ENCODE measurements at places on chromosomes 5 and 9.

DNA sequence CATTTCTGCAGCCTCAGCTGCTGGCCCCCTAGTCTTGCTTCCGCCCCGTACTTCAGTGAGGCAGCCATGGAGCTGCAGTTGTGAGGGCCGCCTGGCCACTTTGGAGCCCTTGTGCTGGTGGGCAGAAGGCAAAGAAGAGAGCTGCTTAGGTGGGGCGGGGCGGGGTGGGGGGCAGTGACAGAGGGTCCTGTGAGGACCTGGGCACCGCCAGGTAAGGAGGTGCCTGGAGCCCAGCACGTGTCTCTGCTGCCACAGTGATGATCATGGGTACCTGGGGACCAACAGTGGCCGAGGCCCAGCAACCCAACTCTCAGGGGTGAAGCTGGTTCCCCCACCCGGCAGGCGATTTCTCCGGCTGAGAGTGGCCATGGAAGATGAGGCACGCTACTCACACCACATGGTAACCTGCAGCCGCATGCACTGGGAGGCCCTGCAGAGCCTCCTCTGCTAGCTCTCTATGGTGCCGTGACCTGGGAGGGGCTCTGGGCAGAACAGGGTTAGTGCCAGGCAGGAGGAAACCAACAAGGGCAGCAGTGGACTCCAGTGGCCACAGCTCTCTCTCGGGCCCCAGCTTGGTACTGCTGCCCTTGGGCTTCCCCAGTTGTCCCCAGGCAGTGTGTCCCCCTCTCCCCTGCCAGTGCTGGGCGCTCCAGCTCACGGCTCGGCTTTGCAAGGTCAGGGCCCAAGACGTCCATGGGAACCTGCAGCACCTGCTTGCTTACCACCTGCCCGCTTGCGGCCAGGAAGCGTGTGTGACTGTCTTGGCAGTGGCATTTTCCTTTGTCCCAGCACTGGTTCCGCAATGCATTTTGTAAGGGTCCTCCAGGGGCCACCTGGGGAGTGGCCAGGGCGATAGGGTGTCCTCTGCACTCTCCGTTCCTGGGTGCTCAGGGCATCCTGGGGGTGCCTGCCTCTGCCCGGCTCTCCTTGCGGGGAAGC is 24.0 kb downstream of the NDUFS6 start:
- no peak for DNase-seq

- DNase-seq: no peak
Observed at GRCh38 chr9:133471551-133472276, 7.2 kb downstream of the SLC2A6 start.

DNA sequence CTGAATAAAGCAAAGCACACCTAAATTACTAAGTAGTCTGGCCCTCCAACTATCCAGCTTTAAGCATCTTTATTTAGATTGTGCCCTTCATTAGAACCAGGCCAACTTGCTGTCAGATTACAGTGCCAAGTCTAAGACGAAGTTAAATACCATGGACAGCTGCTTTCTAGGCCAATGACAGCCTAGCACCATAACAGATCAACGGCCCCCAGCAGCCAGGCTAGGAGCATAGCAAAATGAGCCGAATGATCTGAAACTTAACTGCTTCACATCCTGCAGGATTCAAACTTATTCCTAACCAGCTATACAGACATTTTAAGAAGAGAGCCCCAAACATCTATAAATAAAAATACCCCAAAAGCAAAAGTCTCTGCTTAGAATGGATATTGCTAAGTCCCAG is 6.8 kb downstream of the SLC24A2 start:
- DNase-seq: no peak

DNA sequence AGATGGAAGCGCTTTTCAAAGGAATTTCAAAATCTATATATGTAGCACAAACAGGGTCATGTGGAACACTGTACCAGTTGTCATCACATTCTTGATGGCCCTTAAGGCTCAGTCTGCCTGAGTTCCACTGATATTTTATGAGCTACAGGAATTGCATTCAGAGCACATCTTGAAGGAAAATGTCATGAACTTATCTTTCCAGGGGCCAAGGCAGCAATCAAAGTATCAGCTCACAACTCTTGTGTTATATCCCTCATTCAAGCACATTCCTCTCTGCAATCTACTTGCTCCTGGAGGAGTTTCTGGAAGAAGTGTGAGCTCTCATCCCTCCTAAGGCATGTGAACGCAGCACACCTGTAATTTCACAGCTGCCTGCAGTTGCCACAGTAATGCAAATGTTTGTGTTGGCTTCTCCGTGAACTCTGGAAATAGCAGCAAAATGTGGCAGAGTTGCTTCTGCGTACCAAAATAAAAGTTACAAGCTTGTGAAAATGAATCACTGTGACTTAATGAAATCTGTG is 89.7 kb upstream of the EQTN start:
- no peak for DNase-seq

GRCh38 chr5:75335952-75336614 is 937 bp upstream of the HMGCR start:
- no peak for DNase-seq

DNA sequence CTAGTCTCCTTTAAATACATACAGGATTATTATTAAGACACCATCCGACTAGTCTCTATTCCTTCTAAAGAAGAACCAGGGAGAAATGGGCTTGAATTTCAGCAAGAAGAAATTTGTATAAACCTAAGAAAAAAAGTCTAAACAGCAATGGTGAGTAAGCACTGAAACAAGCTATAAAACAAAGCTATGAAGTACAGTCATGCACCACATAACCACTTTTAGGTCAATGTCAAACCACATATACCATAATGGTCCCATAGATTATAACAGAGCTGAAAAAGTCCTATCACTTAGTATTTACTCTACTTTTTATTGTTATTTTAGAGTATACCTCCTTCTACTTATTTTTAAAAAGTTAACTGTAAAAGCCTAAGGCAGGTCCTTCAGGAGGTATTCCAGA is 102.0 kb upstream of the NFIB start:
- no peak for DNase-seq

- DNase-seq: no peak
Observed at GRCh38 chr5:171050916-171051315, 189.1 kb downstream of the RANBP17 start.

GRCh38 chr5:8123559-8123958 is 254.6 kb downstream of the MTRR start:
- no peak for DNase-seq

DNA sequence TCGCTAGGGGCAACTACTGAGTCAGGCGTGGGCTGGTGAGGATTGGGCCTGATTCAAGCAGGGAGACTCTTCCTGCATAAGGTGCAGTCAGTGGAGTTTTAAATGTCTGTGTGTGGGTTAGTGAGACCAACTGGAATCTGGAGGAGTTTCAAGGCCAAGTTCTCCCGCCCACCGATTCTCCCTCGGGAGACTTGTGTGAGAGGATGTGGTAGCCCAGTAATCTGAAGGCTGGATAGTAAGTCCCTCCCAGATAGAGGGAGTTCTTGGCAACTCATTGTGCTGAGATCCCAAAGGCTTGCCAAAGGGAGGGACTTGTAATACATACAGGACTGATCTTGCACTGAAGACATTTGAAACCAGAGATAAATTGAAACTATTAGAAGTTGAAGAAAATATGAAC is 51.8 kb downstream of the WDR36 start:
- no peak for DNase-seq

DNA sequence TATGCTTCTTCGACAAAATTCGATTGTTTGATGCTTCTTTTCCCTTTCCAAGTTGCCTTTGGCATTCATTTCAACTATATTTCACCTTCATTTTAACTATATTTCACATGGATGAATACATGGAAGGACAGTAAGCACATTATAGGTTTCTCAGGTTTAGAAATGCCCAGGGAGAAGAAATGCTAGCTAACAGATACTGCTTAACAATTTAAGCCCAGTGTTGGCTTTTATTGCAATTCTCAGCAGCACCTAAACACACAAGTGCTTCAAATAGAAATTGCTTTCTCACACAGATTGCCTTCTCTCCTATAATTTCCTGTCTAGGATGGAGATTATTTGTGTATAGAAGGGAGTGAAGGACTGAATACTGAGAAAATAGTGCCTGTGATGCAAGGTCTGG is 30.2 kb upstream of the SMC5 start:
- DNase-seq: no peak

DNA sequence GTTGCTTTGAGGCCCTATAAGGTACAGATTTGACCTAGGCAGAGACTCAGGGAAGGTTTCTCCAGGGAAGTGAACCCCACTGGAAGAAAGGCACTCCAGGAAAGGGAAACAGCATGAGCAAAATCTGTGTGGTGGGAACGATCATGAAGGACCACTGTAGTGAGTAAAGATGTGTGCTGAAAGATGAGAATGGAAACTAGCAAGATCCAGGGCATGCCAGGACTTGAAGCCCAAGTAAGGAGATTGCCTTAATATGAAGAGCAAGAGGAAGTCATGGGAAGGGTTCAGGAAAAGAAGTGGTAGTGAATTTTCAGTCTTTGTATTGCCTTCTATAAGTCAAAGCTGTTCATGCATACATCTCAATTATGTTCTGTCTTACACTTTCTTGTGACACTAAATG is 55.2 kb upstream of the SLIT3 start:
- no peak for DNase-seq

DNA sequence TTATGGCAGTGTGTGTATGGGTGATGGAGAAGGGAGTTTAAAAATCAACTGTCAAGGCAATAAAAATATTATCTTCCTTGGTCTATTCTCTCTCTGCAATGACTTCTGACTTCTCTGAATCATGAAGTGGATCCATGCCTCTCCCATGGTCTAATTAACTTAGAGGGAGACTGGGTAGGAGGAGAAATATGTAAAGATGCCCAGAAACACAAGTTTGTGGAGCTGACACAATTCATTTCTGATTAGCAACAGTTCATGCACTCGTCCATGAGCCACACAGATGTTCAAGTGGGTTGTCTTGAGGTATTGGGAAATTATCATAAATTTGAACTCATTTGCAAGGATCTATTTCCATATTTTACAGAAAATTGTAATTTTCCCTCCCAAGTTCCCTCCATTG is 38.1 kb downstream of the INSYN2B start:
- DNase-seq: no peak

- DNase-seq: no peak
Observed at GRCh38 chr5:124546643-124547042, 199.8 kb downstream of the ZNF608 start.

DNA sequence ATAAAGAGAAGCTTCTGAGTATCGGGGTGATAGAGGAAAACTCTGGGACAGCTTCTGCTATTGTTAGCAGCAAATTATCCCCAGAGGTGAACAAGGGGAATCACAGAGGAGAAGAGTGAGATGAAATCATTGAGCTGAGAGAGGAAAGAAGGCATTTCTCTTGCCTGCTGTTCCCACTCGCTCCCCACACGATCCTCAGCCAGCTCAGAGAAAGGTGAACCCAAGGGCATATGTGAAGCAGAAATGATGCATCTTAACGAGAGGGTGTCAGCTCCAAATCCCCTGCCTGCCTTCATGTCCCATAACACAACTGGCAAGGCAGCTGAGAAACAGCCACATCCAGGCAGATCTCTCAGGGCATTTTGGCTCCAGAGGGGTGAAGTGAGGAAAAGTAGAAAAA is 111.6 kb downstream of the BRINP1 start:
- DNase-seq: no peak

DNA sequence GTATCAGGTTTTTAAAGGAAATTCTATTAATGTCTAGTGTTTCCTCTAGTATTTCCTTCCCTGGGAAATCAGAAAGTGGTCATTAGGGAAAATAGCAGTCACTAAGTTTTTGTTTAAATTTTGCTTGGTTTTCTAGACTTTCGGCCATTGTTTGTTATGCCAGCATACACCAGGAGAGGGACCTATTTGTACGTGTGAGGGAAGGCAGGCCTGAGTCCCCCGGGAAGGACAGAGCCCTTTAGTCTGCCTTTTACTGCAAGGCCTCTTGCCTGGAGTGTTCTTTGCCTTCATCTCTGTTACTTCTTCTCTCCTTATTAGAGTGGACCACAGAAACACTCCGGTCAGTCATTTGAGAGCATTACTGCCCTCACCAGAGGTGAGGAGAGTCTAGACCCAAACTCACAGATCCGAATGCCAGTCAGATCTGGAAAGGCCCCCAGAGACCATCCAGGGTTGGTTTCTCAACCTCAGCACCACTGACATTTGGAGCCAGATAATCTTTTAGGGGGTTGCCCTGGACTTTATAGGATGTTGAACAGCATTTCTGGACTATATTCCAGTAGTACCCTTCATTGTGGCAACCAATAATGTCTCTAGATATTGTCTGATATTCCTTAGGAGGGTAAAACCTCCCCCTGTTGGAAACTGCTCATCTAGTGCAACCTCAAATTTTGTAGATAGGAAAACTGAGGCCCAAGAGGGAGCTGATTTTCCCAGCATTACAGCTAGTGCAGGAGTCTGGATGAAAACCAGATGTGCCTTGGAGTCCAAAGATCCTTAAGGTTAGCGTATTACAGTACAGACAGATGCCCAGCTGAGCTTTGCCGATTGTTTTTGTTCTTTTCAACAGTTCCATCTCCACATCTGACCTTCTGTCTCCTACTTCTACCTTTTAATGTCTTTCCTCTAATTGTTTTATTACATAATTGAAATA is 93.0 kb upstream of the NIPAL4 start:
- DNase-seq: no peak

DNA sequence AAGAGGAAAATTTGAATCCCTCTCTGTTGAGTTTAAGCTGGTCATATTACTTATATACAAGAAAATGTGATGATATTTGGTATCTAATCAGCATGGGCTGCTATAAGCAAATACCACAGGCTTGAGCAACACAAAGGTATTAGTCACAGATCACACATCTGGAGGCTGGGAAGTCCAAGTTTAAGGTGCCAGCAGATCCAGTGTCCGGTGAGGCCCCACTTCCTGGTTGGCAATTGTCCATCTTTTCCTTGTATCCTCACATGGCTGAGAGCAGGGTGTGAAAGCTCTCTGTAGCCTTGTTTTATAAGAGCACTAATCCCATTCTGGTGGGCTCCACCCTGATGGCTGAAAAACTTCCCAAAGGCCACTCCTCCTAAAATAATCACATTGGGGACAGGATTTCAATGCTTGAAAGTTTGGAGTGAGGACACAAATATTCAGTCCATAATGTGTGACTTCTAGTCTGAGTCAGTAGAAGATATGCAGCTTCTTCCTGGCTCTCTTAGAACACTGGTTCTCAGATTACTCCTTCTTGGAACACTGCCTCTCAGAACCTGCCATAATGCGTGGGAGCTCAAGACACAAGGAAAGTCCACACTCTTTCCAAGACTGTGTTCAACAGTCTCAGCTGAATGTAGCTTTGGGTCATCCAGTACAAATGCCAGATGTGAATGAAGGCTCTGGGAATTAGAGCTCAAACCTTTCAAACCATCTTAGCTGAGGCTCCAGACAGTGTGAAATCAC is 124.1 kb downstream of the PRDM9 start:
- DNase-seq: no peak

GRCh38 chr9:105651806-105652205 is 10.5 kb upstream of the TAL2 start:
- DNase-seq: no peak

GRCh38 chr5:157915638-157916037 is 56.7 kb upstream of the CLINT1 start:
- DNase-seq: no peak

DNA sequence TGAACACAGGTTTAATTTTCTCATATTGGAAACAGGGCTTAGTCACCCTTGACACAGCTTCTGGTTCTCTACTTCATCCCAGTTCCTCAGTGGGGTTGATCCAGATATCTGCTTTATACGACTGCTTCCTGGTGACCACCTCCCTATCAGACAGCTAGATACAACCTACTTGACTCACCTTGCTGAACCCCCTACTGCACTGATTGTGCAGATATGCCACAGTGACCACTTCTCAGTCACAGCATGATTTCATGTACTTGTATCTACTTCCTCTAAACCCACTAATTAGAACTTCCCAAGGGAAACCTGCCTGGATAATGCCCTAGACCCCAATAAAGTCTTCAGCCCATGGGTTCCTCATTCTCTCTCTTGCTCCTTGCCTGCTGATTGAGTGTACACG is 18.4 kb upstream of the RFK start:
- no peak for DNase-seq
